ENCODE measurements at places on chromosomes 16 and 17.
A peak's percentile ranks its signal among the peaks of the same experiment; 100 is the strongest.

- DNase-seq: peak; percentile 70
Measured at GRCh38 chr17:44210342-44211192, 8.9 kb downstream of the UBTF start.

GRCh38 chr16:69055008-69055407 lies 50.4 kb upstream of the HAS3 start:
- DNase-seq: no peak

DNA sequence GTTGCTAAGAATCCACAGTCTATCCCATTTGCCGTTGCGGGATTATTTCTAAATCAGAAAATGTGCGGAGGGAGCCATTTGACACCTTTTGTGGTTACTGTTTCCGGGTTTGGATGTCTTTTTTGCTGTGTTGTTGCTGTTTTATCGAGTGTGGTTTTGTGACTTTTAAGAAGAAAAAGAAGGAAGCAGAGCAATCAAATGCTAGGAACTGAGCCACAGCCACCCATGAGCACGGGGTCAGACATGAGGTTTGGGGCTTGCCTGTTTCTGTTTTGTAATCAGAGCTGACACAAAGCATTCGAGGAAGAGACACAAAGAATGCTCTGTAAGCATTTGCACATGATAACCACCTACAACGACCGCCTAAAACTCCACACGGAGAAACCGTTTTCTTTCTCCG lies 53.1 kb upstream of the CHMP6 start:
- no peak for DNase-seq

- DNase-seq: no peak
Measured at GRCh38 chr17:70797166-70797565, 627.8 kb downstream of the KCNJ2 start.

- DNase-seq: peak; percentile 92
Measured at GRCh38 chr17:47810200-47810821, 11.3 kb downstream of the OSBPL7 start.

DNA sequence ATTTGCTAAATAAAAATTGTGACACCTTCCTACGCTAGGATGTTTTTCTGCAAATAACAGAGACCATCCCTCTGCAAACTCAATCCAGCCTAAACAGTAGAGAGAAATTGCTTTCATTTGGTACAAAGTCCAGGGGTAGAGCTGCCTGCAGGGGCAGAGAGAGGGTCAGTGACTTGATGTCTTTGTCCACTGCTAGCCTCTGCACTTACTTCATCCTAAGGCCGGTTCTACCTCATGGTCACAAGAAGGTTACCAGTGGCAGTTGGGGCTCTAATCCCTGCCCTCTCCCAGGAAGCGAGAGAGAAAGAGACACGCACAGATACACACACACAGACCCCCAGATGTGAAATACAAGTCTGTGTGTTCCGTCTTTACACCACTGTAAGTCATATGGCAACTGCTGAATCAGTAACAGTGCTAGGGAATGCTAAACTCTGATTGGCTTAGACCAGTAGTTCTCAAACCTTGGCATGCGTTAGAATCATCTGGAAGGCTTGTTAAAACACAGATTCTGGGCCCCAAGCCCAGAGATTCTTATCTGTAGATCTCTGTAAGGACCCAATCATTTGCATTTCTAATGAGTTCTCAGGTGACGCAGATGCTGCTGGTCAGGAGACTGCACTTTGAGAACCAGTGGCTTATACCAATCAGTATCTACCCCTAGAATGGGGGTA lies 13.1 kb upstream of the LPCAT2 start:
- DNase-seq: no peak
